NCI-H187 (cell line): ENCODE measurements at places on chromosomes 16 and 17.

GRCh38 chr16:4743226-4743878 is 9.0 kb downstream of the DNAAF8 start:
- DNase-seq = no peak

DNA sequence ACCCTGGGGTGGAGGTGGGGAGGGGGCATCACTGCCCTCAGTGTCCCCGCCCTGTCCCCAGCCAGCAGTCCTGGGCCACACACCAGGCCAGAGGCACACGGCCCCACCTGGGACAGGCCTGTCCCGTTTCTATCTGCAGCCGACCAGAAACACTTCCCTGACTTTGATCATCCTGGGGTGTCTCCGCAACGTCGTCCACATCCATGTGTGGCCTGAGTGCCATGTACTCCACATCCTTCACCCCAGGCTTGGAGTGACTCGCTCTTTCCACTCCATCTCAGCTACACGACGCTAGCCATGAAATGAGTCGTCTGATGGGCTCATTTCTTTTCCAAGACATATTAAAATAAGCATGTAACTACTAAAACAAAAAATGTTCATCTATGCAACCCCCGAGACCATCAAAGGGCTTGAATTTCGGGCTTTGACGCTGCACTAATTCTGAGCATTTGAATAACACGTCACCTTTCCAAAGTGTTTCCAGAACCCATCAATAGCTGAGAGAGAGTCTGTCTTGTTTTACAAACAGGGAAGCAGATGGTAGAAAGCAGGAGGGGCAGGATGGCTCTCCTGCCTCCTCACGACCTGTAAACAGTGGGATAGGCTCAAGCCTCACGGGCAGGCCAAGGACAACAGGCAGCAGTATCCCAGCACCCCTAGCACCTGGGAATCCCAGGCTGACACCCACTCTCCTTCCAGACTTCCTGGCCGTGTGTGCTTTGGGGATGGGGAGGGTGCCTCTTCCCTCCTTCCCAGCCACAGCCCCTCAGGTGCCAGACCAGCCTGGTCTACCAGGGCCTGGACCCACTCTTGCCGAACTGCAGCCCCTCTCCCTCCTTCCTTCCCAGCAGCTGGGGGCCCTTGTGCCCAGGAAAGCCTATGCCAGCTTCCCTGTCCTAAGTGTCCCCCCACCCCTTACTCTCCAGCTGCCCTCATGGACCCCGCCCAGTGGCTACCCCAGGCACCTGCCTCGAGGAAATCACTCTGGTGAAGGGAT is 20.0 kb upstream of the RASD1 start:
- no peak for DNase-seq

DNA sequence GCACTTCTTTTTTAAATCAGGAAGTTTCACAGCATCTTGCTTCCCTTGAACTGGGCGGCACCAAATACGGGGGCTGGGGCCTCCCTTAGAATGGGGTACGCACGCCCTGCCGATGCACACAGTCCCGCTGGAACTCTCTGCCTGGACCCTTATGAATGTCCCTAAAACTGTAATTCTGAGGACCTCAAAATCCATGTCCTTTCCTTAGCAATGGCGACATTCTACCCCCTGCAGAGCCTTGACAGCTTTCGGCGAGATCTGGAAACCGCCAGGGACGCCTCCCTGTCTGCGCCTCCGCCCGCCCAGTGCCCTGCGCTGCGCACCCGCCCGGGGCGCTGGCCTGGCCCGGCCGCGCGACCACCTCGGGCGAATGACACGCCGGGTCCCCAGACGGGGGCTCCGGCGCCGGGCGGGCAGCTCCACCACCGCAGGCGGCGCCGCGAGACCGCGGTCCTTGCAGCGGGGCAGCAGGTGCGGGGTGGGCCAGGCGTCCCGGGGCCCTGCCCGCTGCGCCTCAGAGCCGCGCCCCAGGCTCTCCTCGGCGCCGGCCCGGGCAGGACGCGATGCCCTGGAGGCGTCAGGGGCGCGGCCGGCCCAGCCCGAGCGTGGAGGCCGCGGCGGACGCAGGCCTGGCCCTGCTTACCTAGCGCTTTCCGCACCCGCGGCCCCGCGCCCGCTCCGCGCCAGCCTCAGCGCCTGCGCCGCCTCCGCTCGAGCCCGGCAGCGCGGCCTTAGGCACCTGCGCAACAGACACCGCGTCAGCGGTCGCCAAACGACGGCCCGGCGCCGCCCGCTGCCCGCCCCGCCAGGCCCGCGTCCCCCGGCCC is 548 bp downstream of the HAGH start:
- no peak for DNase-seq

GRCh38 chr17:62619417-62620155 is 7.9 kb upstream of the MRC2 start:
- DNase-seq = no peak

DNA sequence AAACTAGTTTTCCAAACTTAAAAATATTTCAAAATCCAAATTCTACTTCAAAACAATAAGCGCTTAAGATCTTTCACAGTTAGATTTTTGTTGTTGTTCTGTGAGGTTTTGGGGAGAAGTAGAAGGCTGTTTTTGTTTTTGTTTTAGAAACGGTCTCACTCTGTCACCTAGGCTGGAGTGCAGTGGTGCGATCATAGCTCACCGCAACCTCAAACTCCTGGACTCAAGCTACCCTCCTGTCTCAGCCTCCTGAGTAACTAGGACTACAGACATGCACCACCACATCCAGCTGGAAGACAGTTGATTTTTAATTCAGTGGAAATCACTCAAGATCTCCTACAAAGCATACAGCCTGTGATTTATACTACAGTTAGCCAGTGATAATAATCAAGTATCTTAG is 2.7 kb downstream of the SHCBP1 start:
- DNase-seq = no peak

GRCh38 chr17:31007695-31008373 is 37.0 kb downstream of the RNF135 start:
- DNase-seq = no peak

GRCh38 chr17:49318435-49318965 is 43.5 kb downstream of the ZNF652 start:
- DNase-seq = no peak

DNA sequence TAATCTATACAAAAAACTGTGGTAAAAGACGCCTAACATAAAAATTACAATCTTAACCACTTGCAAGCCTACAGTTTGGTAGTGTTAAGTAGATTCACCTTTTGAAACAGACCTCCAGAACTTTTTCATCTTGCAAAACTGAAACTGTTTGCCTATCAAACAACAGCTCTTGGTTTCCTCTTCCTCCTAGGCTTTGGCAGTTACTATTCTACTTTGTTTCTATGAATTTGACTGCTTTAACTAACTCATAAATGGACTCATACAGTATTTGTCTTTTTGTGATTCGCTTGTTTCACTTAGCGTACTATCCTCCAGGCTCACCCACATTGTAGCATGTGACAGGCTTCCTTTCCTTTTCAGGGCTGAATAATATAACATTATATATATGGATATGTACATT is 97.0 kb downstream of the PRKCA start:
- no peak for DNase-seq

GRCh38 chr16:88616736-88617135 is 21.6 kb upstream of the IL17C start:
- DNase-seq = no peak

DNA sequence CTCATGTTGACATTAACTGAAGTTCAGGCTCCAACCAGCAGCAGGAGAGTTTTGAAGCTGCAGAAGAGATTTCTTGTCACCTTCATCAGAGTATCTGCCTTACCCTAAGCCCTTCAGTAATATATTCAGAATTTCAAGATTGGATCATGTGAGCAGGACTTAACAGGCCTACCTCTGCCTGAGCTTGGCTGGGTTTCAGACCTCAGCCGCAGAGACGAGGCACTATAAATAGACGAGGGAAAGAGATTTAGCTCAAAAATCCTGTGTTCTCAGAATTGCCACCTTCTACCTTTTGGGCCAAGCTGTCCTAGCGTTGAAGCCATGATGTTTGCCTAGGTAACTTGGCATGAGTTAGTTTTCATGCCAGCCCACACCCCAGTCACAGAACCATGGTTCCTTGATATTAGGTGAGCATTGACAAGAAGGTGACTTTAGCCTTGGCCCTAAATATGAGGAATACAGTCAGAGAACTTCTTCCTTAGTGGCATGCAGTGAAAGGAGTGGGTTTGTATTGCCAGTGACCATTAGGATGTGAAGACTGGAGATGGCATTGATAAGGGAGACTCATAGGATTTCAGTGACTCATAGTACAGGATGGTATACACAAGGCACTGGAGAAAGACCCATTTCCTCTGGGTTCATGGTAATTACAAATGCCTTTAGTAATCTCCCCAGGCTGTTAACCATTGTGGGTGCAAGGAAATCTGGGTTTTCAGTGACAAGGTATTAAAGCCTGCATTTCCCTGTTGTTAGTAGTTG is 224.3 kb downstream of the MSI2 start:
- no peak for DNase-seq

DNA sequence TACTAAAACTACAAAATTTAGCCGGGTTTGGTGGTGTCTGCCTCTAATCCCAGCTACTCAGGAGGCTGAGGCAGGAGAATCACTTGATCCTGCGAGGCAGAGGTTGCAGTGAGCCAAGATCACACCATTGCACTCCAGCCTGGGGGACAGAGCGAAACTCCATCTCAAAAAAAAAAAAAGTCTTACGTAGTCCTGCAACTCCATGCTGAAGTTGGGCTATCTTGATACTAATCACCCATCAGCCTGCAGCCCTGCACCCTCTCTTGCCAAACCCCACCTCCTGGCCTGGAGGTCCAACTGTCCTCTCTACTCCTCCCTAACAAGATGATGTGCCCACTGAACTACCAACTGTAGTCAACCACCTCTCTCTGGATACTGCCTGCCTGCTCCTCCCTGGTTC is 4.8 kb downstream of the TMEM170A start:
- DNase-seq = no peak

GRCh38 chr16:12716658-12717057 is 87.0 kb downstream of the CPPED1 start:
- DNase-seq = no peak

DNA sequence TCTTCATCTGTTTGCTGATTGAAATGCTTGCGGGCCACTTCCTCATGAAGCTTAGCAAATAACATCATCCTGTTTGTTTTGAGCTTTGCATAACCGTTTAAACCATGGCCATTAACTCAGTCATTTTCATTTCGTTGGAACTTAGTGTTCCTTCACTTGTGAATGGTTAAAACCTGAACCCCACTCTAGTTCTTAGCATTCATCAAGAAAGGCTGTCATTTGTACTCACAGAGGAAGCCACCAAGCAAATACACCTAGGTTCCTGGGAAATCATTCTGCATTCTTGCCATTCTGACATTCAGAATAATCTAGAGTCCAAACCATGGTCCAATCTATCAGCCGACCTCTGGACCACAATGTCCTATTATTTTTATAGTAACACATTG is 8.4 kb upstream of the TAT start:
- DNase-seq = no peak

DNA sequence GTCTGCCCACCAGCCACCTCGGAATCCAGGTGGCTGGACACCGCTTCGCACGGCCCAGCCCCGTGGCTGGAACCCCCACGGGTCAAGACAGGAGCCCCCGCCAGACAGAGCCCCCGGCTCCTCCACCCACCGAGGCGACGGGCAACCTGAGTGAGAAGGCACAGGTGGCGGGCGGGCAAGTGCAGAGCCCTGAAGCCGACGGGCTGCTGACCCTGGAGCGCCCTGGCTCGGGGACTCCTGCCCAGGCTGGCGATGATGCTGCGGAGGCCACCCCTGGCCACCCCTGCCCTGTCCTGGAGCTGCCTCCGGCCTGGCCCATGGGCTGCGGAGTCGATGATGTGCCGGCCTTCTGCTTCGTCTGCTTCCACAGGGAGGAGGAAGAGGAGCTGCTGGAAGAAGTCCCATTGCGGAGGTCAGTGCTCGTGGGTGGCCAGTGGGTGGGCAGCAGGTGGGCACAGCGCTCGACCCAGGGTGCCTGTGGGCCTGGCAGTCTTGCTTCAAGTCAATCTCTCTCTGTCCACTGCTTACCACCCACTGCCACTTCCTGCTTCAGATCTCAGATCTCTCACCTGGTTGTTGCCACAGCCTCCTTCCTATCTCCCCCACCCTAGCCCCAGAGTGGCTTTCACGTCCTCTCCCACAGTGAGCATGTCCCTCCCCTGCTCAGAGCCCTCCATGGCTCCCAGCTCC is 33.1 kb upstream of the SBK1 start:
- DNase-seq = no peak

GRCh38 chr17:73043686-73044581 is 48.6 kb downstream of the SLC39A11 start:
- no peak for DNase-seq

GRCh38 chr16:85546585-85547447 is 66.3 kb upstream of the GSE1 start:
- no peak for DNase-seq

DNA sequence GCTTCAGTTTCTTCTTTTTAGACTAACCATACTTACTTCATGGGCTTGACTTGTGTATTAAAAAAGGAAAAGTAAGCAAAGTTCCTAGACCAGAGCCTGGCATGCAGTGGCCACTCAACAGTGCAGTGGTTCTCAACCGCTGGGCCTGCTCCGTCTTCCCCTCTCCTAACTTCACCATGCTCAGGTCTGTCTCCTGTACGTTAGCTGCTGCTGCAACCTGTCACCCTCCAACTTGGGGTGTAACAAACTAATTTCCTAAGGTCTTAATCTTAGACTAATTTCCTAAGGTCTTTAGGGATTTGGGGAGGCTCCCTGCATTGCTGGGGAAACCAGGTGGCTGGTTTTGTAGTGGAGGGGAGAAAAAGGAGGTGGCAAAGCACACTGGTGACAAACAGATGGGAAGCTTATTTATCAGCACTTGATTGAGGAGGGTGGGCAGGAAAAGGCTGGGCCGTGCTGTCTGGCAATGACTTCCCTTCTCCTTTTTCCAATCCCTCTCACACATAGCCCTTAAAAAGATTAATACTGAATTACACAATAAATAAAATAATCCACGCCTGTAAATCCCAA is 2.2 kb upstream of the ARL4D start:
- no peak for DNase-seq

DNA sequence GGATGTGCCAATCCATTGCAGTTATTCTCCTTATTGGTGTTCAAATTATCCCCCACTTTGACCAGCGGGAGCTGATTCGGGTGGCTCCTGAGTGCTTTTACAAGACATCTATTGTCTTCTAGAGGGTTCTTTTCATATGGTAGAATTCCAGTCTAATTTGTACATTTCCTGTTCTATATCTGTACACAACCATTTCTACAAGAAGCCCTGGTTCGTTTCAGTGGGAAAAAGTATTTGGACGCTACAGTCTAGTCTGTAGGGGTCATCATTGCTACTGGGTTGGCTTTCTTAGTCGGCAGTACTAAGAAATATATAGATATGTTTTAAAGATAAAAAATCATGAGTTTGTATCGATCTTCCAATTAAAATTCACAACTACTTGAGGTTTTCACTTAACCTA is 262.6 kb downstream of the MAP2K6 start:
- DNase-seq = no peak
